Spinal cord (tissue), 10 donors: ENCODE measurements at places on chromosomes 3 and 15. TPM values are rescaled to one million over a fixed set of nuclear protein-coding genes. Genes with fewer than 3 reads are reported as not detected.
A peak's percentile ranks its signal among the peaks of the same experiment; 100 is the strongest.

- no peak for DNase-seq
These were observed 365.5 kb downstream of the SHQ1 start for GRCh38 chr3:72482589-72483321.

DNA sequence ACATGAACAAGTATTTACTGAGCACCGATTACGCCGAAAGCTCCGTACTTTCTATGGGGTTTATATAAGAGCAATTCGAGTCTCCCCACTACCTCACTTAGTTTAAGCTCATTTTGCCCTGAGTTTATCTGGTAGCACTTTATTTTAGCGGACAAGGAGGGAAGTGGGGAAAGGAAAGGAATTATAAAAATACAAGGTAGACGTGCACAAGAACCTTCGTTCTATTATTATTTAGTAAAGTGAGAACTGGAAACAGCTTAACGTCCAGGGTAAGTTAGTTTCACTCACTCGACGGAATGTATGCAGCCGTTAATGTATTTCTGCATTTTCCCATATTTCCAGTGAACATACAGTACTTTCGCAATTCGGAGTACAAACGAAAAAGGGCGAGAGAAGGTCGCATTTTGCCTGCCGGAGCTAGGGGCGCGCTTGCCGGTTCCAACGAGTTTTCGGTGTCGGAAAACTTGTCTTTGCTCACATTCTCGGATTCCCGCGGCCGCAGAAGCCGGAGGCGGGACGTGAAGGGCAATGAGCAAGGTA is 1.2 kb upstream of the STT3B start:
- no peak for DNase-seq

Gene ZIC1
- 87.2 TPM for total RNA-seq

Gene MYL3
- 2.2 TPM for total RNA-seq

DNA sequence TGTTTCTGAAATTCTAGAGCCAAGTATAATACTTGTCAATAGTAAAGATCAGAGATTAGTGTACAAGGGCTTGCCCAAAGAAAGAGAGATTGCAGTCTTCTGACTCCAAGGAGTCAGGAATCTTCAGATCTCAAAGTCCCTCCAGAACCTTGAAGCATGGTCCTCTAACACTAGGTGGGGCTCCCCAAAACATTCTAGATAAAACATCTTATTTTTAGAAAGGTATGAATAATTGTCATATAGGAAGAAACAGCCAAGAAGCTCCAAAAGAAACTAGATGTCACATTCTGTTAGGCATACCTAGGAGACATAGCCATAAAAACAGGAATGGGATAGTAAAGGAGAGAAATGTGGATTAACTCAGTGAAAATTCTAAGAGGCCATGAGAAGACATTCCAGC is 10.7 kb downstream of the MUC13 start:
- DNase-seq, result no peak

Gene GREM1
- 0.50 TPM for total RNA-seq

DNA sequence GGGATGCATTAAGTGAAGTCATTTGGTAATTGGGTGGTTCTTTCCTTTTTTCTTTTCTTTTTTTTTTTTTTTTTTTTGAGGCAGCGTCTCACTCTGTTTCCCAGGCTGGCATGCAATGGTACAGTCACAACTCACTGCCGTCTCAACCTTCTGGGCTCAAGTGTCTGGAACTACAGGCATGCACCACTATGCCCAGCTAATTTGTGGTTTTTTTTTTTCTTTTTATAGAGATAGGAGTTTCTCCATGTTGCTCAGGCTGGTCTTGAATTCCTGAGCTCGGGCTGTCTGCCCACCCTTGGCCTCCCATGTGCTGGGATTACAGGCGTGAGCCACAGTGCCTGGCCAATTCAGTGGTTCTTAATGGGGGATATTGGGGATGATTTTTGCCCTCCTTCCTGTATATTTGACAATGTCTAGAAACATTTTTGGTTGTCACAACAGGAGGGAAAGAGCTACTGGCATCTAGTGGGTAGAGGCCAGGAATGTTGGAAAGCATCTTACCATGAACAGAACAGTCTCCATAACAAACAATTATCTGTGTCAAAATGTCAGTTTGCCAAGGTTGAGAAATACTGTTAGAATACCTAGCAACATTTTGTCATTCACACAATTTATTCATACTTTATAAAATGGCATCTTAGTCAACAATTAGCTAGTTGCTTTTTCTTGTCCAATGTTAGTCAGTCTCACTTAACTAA is 79.4 kb upstream of the CNTN3 start:
- DNase-seq, result no peak

Gene KBTBD8
- 17.1 TPM for total RNA-seq

DNA sequence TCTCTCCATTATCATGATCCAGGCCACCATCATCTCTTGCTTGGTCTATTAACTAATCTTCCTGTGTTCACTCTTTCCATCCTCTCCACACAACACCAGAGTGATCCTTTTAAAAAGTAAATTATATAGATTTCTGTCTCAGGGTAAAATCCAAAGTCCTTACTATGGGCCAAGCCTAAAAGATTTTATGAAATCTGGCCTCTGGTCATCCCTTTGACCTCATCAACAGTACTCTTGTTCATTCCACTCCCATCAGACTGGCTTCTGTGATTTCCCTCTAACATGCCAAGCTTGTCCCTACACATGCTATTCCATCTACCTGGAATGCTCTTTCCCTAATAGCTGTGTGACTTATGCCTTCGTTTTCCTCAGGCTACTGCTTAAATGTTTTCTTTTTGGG is 8.3 kb upstream of the TIPARP start:
- DNase-seq, result no peak

GRCh38 chr15:49926740-49927139 is 192.3 kb downstream of the ATP8B4 start:
- DNase-seq, result no peak

Gene SPTBN5
- 0.69 TPM for total RNA-seq

DNA sequence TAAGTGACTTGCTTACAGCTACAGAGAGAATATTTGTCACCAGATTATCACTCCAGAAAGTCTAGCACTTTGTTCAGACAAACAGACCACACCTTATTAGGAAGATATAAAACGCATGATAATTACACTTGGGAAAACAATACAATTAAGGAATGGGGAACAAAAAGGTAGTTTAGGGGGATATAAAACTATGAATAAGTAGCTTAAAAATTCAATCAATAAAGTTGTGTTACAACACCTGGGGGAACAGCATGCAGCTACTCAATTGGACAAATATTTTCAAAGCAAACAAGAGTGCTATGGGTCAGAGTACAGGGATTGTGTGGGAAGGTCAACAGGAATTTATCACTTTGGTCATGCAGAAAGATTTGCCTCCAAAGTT is 15.1 kb downstream of the CLDN1 start:
- no peak for DNase-seq

DNA sequence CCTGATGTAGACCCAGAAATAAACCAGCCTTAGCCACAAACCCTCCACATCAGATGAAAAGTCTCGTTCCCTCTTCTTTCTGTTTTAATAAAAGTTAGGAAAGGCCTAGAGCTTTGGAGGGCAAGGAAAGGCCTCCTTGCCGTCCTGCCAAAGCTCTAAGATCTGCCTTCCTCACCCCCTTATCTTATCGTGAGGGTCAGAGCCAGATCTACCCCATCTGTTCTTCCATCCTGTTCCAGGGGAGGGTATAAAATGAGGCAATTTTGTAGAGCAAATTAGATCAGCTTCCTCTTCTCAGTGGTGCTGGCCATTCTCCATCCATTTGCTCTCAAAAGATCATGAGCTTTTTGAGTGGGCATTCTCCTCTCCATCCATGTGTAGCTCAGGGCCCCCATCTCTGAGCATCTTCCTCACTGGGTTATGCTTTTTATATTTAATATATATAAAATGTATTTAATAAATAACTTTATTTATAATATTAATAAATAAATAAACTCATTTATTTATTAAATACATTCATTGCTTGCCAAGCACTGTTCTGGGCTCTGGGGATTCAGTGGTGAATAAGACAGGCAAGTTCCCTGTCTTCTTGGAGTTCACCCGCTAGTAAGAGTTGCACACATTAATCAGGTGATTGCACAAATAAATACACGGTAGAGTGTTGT is 2.0 kb upstream of the SLC24A1 start:
- DNase-seq, result no peak

DNA sequence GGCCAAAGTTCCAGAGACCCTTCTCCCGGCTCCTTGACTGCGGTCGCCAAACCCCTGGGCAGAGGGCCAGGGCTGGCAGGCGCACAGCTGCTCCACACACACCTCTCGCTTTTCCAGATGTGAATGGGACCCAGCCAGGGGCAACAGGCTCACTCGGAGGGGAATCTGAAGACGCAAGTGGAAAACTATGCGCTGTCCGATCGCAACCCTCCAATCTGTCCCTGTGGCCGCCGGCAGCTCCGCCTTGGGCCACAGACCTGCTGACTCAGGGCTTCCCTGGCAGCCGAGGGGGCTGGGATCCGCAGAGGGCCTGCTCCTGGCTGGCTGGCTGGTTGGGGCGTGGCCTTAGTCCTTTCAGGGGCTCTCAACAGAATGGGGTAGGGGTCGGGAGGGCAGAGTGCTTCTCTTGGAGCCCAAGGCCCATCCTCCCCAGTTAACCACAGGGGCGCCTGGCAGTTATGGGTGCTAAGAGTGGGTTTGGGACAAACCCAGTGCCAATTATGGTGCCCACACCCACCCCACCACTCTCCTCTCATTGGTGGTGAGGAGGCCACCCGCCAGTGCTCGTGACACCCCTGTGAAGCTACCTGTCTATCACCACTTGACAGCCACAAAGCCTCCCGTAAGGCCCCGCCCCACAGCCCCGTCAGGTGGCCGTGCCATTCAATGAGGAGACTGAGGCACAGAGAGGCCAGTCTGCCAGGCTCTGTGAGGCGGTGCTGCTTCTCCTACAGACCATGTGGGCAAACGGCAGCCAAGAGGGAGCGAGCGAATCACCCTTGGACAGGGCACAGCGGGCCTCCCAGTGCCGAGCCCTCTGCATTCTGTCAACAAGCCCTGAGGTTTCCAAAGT is 53.8 kb downstream of the IQSEC1 start:
- DNase-seq, result no peak

DNA sequence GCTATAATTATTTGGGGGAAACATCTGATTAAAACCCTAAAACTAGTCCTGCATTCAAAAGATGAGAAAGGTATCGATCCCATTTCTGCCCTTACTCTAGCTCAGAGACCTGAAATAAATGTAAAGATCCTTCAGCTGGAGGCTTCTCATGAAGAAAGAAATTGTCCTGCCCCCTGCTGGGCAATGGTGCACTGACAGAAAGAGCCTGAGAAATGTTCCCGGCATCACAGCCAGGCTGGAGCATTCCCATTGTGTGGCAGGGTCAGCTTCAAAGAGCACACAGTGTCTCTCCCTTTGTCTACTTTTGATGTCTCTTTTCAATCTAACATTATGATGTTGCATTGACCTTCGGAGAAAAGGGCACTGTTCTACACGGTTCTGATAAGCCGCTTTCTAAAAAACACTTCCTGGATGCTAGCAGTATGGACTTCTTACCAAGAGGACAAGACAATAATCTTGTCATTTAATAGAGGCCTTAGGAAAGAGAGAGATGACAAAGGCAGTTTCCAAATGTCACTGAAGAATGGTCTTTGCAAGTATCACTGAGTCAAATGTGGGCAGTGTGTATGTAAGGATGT is 287.5 kb downstream of the MAGI1 start:
- peak; percentile 81 for DNase-seq

GRCh38 chr15:70910958-70911357 is 18.3 kb downstream of the LRRC49 start:
- no peak for DNase-seq

DNA sequence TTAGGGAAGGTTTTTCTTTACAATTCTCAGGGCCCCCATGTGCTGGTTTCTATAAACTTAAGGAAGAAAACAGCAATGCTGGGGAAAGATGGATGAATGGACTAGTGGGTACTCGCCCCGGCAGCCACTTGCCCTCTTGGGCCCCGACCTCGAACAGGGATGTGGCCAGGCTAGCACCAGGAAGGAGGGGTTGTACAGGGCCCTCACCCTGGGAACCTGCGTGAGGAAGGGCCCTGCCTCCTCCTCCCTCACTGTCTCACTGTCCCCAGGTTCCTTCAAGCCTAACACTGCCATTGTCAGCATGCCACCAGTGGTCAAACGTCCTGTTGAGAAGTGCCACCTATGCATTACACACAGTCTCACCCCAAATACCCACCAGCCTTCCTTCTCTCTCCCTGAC is 9.1 kb downstream of the ADAMTS17 start:
- DNase-seq, result no peak

Gene FANCD2OS
- total RNA-seq, result not detected

GRCh38 chr3:40173227-40173721 is 136.2 kb upstream of the EIF1B start:
- no peak for DNase-seq
